ENCODE measurements at places on chromosomes 16 and 17.

GRCh38 chr16:55040366-55041086 lies 109.9 kb downstream of the IRX5 start:
- DNase-seq, result no peak
- H3K4me3 ChIP-seq, result no peak overlapping the region
- no peaks in the 10 kb centered on the region for H3K4me1 ChIP-seq
- H3K27ac ChIP-seq, result no peak overlapping the region

- no peak overlapping the region for H3K27ac ChIP-seq
- DNase-seq, result no peak
- H3K4me1 ChIP-seq, result no peaks in the 10 kb centered on the region
Measured at GRCh38 chr17:6303664-6304063, 131.3 kb downstream of the AIPL1 start.

DNA sequence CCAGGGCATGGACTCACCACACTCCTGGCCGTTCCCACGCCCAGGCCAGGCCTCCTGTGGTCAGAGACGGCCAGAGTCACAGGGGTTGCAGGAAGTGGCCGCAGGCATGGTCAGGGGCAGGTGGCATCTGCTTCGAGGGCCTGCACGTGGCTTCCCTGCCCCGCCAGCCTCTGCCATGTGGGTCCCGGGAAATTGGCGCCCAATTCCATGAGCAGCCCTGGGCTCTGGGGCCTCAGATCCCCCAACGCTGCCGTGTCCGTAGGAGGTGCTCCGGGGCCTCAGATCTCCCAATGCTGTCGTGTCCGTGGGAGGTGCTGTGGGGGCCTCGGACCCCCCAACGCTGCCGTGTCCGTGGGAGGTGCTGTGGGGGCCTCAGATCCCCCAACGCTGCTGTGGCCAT lies 9.7 kb upstream of the SSTR5 start:
- H3K4me3 ChIP-seq, result no peak overlapping the region
- H3K27me3 ChIP-seq, result peaks cover 36% of the 10 kb centered on the region
- no peak overlapping the region for H3K27ac ChIP-seq

DNA sequence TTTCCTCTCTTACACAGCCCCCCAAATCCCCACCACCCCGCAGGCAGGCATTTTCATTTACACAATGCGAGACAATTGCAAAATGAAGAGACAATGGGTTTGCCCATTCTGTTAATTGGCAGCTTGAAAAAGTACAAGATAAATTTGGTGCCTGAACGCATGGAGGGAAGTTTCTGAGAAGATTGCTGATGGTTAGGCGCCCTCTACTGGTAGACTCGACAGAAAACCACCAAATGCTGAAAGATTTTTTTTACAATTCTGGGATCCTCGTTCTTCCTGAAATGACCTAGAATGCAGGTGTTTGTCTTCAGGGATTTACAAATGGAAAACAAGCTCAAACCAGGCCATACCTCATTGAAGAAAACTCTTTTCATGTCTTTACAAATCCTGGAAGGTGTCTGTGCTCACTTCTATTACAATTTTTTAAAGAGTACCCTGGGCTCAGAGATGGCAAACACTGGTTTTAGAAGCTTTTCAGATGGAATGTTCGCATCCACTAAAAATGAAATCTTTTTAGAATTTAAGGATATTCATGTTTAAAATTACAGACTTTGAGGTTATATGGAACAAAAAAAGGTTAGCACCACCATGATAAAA lies 338.5 kb downstream of the PMP22 start:
- no peaks in the 10 kb centered on the region for H3K4me1 ChIP-seq
- H3K4me3 ChIP-seq, result no peak overlapping the region
- H3K27me3 ChIP-seq, result peaks cover 4% of the 10 kb centered on the region

DNA sequence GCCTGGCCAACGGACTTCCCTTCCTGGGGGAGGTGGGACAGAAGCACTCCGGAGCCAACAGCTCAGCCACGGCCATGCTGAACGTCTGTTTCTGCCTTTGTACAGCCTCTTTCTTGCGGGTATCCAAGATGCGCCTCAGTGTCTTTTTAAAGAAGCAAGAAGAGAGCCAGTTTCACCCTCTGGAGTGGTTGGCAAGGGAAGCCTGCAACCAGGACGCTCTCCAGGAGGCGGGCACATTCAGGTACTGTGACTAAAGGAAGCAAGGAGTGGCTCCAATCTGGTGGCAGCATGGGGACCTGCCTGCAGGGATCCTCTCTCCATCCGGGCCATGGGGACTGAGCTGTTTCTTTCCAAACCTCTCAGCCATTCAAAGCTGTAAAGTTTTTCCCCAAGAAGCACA lies 60.6 kb upstream of the ENDOV start:
- H3K4me3 ChIP-seq, result no peak overlapping the region
- H3K27me3 ChIP-seq, result no peaks in the 10 kb centered on the region
- H3K27ac ChIP-seq, result no peak overlapping the region
- DNase-seq, result no peak
- H3K4me1 ChIP-seq, result no peaks in the 10 kb centered on the region

GRCh38 chr17:80811181-80812105 lies 180.2 kb upstream of the CHMP6 start:
- H3K27me3 ChIP-seq, result no peaks in the 10 kb centered on the region
- peaks cover 8% of the 10 kb centered on the region for H3K36me3 ChIP-seq
- no peak overlapping the region for H3K27ac ChIP-seq
- no peak for DNase-seq
- no peaks in the 10 kb centered on the region for H3K4me1 ChIP-seq

DNA sequence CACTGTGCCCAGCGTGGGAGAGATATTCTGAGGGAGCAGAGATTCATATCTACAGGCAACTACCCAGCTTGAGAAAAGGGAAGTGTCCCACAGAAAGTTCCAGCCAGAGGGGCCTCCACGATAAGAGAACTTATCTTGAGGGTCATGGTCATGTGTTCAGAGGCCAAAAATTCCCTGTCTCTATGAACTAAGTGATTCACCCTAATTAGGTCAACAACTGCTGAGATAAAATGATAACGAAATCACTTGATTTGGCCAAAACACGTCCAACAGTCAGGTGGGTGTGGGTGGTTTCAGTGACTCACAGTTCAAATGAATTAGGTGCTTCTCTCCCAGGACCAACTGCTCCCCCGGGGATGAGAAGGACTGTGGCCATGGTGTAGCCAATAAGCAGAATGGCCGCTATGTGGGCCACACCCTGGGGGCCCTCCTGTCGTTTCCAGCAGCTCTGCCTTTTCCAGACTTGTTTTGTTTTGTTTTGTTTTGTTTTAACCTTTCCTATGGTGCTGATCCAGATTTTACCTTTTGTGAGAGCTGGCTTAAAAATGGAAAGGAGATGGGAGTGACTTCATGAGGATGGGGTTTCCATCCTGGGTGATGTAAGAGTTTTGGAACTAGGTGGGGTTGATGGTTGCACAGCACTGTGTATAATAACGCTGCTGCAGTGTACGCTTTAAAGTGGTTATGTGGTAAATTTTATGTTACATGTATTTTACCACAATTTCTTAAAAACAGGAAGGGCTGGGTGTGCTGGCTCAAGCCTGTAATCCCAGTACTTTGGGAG lies 8.7 kb downstream of the DNAI2 start:
- no peak overlapping the region for H3K27ac ChIP-seq
- H3K27me3 ChIP-seq, result no peaks in the 10 kb centered on the region
- no peaks in the 10 kb centered on the region for H3K4me1 ChIP-seq
- H3K4me3 ChIP-seq, result no peak overlapping the region
- no peaks in the 10 kb centered on the region for H3K36me3 ChIP-seq
- no peak for DNase-seq

DNA sequence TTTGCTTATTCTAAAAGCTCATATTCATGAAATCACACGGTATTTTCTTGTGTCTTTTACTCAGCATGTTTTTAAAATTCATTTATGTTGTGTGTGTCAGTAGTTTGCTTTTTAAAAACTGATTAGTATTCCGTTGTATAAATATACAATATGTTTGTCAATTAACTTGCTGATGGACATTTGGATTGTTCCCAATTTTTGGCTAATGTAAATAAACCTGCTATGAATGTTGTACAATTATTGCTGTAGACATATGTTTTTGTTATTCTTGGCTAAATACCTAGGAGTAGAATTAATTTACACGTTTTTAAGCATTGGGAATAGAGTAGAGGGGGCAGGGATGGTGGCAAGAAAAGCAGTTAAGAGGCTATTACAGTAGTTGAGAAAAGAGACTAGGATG lies 199.5 kb upstream of the CCL2 start:
- no peak for DNase-seq
- H3K4me1 ChIP-seq, result no peaks in the 10 kb centered on the region
- no peak overlapping the region for H3K4me3 ChIP-seq
- no peaks in the 10 kb centered on the region for H3K36me3 ChIP-seq
- no peaks in the 10 kb centered on the region for H3K27me3 ChIP-seq

GRCh38 chr16:67858500-67858899 lies 11.0 kb upstream of the CENPT start:
- no peak overlapping the region for H3K4me3 ChIP-seq
- no peak overlapping the region for H3K27ac ChIP-seq
- DNase-seq, result no peak
- peaks cover 17% of the 10 kb centered on the region for H3K36me3 ChIP-seq
- H3K4me1 ChIP-seq, result peaks cover 29% of the 10 kb centered on the region
- no peaks in the 10 kb centered on the region for H3K27me3 ChIP-seq

DNA sequence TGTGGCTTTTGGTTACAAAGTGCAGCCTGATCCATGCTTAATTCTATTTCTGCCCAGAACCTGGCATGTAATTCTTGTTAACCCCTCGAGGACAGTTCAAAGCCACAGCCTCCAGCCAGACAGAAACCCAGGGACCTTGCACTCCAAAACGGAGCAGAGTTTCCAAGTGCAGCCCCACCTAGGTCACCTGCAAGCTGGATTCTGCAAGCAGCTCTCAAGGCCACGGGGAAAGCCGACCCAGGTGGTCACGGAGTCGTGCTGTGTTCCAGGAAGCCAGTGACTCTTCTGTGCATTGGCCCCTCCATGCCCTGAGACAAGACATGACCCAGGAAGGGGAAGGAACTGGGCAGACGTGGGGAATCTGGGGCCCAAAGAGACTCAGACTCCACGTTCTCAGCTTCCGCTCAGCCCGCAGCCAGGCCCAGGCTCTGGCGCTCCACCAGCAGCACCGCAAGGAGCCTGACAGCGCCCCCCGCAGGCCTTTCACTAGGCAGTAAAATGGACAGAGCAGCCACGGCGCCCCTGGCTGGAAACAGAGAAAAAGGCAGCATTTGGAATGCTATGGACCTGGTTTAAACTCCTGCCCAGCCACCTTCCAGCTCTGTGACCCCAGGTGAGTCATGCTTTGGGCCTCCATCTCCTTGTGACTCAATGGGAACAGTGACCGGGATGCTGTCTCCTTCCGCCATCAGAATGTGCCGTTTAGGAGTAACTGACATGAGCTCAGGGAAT lies 27.3 kb upstream of the GSG1L start:
- peak; percentile 72 for DNase-seq
- no peak overlapping the region for H3K4me3 ChIP-seq
- peaks cover 7% of the 10 kb centered on the region for H3K36me3 ChIP-seq
- H3K27ac ChIP-seq, result no peak overlapping the region

- H3K4me1 ChIP-seq, result no peaks in the 10 kb centered on the region
- no peak for DNase-seq
- H3K36me3 ChIP-seq, result no peaks in the 10 kb centered on the region
- H3K27me3 ChIP-seq, result peaks cover 5% of the 10 kb centered on the region
- no peak overlapping the region for H3K4me3 ChIP-seq
Measured at GRCh38 chr17:20986767-20987510, 55.9 kb downstream of the USP22 start.

GRCh38 chr16:1157639-1158455 lies 4.9 kb downstream of the CACNA1H start:
- no peak for DNase-seq
- no peak overlapping the region for H3K4me3 ChIP-seq
- H3K4me1 ChIP-seq, result peaks cover 17% of the 10 kb centered on the region
- no peak overlapping the region for H3K27ac ChIP-seq
- H3K36me3 ChIP-seq, result no peaks in the 10 kb centered on the region
- peaks cover 13% of the 10 kb centered on the region for H3K27me3 ChIP-seq

DNA sequence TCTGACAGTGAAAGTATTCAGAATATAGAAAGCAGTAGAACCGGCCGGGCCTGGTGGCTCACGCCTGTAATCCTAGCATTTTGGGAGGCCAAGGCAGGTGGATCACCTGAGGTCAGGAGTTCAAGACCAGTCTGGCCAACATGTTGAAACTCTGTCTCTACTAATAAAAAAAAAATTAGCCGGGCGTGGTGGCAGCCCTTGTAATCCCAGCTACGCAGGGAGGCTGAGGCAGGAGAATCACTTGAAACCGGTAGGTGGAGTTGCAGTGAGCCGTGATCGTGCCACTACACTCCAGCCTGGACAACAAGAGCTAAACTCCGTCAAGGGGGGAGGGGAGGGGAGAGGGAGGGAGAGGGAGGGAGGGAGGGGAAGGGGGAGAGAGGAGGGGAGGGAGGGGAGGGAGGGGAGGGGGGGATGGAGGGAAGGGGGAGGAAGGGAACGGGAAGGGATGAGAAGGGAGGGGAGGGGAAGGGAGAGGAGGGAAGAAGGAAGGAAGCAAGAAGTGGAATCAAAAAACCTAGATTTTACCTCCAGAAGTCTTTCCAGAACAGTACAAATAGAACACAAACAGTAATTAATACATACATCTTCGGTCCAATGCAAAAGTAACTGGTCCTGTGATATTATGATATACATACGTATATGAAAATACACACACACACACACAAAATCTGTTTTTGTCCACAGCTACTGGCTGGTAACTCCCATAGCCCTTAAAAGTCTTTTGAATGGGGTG lies 10.9 kb upstream of the NT5C start:
- H3K36me3 ChIP-seq, result peaks cover 50% of the 10 kb centered on the region
- no peak overlapping the region for H3K27ac ChIP-seq
- no peaks in the 10 kb centered on the region for H3K27me3 ChIP-seq
- H3K4me3 ChIP-seq, result no peak overlapping the region
- H3K4me1 ChIP-seq, result 0 out of 2 replicates have a peak, but pooled peaks cover 4% of the 10 kb centered on the region

DNA sequence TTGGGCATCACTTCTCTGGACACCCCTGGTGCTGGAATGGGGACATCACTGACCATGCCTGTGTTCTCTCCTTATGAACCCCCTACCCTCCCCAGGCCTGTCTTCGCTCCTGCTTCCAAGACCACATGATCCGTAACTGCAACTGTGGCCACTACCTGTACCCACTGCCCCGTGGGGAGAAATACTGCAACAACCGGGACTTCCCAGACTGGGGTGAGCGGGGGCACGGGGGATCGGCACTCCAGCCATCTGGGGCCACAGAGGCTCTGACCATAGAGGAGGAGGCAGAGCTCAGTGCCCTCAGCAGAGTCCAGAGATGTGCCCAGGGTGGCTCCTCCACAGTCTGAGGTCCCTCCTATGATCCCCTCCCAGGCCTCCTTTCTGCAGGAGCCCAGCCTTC lies 73.5 kb downstream of the SCNN1B start:
- no peaks in the 10 kb centered on the region for H3K4me1 ChIP-seq
- H3K27ac ChIP-seq, result no peak overlapping the region
- no peaks in the 10 kb centered on the region for H3K36me3 ChIP-seq
- H3K27me3 ChIP-seq, result peaks cover 4% of the 10 kb centered on the region
- H3K4me3 ChIP-seq, result no peak overlapping the region

- no peaks in the 10 kb centered on the region for H3K4me1 ChIP-seq
- no peak overlapping the region for H3K27ac ChIP-seq
- H3K4me3 ChIP-seq, result no peak overlapping the region
- no peaks in the 10 kb centered on the region for H3K36me3 ChIP-seq
- peaks cover 49% of the 10 kb centered on the region for H3K27me3 ChIP-seq
- no peak for DNase-seq
Measured at GRCh38 chr17:20092261-20092867, 83.2 kb downstream of the SPECC1 start.

- no peak overlapping the region for H3K27ac ChIP-seq
- H3K4me3 ChIP-seq, result no peak overlapping the region
- H3K36me3 ChIP-seq, result peaks cover 18% of the 10 kb centered on the region
- no peak for DNase-seq
- no peaks in the 10 kb centered on the region for H3K27me3 ChIP-seq
Measured at GRCh38 chr16:1818204-1818872, 8.3 kb downstream of the HAGH start.

GRCh38 chr17:7001318-7001961 lies 5.6 kb downstream of the ALOX12 start:
- no peak overlapping the region for H3K27ac ChIP-seq
- H3K4me3 ChIP-seq, result no peak overlapping the region
- no peak for DNase-seq
- H3K4me1 ChIP-seq, result no peaks in the 10 kb centered on the region
- peaks cover 42% of the 10 kb centered on the region for H3K36me3 ChIP-seq
